CD14-positive monocyte (primary cell): ENCODE measurements at places on chromosomes 4 and X.

- no peak for DNase-seq
These were observed 233.0 kb upstream of the SLC7A11 start for GRCh38 chr4:138475116-138475515.

- no peak for DNase-seq
These were observed 13.2 kb upstream of the HCCS start for GRCh38 chrX:11097933-11098332.

DNA sequence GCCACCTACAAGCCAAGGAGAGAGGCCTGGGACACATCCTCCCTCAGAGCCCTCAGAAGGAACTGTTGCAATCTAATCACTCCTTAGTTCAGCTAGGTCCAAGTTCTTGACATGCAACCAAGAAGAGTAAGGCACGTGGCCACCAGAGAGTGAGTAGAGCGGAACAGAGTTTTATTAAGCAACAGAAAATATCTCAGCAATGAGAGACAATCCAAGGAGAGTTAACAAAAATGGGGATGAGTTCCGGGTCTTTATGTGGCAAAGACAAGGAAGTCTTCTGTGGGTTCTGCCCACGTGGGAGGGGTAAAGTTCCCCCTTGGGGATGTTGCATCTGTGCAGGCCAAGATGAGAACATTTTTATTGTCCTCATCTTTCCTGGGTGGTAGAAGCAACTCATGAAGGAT lies 38.5 kb upstream of the PROM1 start:
- peak; percentile 44 for DNase-seq

GRCh38 chr4:56134266-56134665 lies 185.5 kb downstream of the CEP135 start:
- no peak for DNase-seq

DNA sequence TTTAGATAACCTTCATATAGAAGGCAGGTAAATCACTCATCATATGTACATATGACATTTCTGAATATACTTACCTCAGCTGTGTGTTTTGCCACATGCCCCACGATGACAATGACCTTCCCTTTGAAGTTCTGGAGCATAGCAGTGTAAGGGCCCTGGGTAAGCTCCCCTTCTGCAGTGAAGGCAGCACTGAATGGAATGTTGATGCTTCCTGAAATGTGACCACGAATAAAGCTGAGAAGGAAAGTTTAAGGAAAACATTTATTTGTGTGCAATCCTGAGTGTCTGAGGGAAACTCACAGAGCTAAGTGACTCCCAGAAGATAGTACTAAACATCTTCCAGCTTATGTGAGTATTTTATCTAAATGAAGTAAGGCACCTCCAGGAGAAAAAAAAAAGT lies 200.1 kb downstream of the NPNT start:
- DNase-seq: no peak

DNA sequence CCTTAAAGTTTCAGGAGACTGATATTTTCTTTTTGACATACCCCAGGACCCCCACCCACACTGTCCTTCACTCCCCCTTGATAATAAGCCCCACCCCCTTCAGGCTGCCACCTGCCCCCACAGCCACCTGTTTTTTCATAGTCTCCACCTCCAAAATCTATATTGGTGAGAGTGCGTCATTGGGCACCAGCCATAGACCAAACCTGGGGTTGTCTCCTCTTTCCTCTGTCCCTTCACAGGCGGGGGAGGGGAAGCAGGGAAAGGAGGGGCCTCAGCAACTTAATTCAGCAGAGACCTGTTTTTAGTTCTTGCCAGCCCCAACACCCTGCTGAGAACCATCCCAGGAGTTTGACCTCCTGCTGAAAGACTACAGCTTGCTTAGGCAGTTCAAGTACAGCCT lies 1.1 kb downstream of the ARHGAP36 start:
- no peak for DNase-seq

DNA sequence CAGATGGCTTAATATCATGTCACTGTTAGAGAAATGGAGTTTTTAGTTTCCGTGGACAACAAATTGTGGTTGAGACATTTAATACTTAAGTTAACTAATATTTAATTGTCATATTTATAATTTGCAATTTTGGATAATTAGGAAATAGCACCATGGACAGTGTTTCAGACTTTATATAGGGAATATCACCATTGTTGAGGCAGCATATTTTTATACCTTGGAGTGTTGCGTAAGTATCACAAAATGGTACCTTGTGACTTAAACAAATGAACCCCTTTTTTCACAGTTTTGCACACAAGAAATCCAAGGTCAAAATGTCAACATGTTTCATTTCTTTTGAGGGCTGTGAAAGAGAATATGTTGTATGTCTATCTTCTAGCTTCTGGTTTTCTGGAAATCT lies 539.9 kb downstream of the TECRL start:
- no peak for DNase-seq

GRCh38 chrX:14235004-14235403 lies 205.3 kb upstream of the GEMIN8 start:
- no peak for DNase-seq

- DNase-seq: no peak
These were observed 197.6 kb upstream of the PSAPL1 start for GRCh38 chr4:7632341-7632740.

DNA sequence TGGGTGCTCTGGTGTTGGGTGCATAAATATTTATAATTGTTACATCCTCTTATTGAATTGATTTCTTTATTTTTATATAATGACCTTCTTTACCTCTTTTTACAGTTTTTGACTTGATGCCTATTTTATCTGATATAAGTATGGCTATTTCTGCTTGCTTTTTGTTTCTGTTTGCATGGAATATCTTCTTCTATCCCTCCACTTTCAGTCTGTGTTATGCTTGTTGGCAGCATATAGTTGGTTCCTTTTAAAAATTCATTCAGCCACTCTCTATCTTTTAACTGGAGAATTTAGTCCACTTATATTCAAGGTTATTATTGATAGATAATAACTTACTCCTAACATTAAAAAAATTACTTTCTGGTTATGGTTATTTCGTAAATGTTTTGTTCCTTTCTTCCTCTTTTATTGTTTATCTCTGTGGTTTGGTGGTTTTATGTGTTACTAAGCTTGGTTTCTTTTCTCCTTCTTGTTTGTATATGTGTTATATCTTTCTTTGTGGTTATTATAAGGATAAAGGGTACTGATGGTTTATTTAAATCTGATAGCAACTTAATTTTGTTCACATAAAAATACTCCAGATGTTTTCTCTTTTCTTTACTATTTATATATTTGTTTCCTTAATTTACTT lies 69.5 kb downstream of the IL15 start:
- DNase-seq: peak; percentile 13

GRCh38 chr4:185700048-185700447 lies 111.9 kb downstream of the SORBS2 start:
- no peak for DNase-seq

- no peak for DNase-seq
These were observed 10.1 kb downstream of the DLG3 start for GRCh38 chrX:70454441-70455365.

- no peak for DNase-seq
These were observed 324.1 kb downstream of the TLL1 start for GRCh38 chr4:166197166-166197565.

GRCh38 chrX:150842198-150842685 lies 56.2 kb downstream of the CD99L2 start:
- no peak for DNase-seq

GRCh38 chrX:127025013-127025412 lies 205.5 kb downstream of the PRR32 start:
- no peak for DNase-seq

DNA sequence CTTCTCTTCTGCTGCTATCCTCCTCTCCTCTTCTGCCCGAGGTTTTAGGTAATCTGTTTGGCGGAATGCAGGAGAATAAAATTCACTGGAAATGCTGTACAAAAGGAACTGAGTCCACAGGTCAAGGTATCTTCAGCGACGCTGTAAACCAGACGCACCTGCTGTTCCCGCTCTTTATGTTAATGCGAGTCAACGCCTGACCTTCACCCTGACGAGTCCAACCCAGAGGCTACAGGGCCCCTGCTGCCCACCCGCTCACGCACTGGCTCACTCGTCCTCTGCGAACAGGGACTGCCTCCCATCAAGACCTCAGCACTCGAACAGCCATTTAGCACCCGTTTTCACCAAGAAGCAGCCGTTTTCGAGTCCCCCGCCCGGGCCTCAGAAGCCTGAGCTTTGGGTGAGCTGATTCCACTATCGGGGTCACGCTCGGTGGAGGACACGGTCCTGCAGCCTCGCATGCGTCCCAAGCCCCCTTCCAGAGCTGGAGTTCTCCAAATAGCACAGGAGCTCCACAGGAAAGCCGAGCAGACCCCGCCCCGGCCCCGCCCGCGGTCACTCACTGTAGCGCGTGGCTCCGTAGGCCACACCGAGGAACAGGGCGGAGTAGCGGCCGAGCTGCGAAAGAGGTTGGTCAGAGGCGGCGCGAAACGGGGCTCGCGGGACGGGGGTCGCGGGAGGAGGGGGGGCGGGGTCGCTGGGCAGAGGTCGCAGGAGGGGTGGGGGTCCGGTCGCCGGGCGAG lies 556 bp downstream of the ATP5ME start:
- no peak for DNase-seq

DNA sequence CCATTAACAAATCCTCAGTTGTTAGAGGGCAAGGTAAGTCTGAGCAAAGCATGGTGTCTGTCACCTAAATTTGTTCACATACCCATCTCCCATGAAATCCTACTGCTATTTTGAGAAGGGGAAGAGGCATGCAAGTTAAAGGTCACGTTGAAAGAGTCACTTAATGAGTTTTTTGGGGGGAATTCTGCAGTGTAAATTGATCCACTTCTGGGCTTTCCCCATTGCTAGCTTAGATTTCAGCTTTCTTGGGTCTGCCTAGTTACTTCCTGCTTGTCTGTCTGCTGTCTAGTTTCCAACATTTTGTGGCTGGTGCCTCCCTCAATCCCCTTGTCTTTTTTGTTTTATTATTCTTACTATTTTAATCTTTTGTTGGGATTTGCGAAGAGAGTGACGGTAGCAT lies 32.0 kb downstream of the CEP135 start:
- no peak for DNase-seq

GRCh38 chr4:96675416-96675815 lies 835.5 kb downstream of the PDHA2 start:
- no peak for DNase-seq

DNA sequence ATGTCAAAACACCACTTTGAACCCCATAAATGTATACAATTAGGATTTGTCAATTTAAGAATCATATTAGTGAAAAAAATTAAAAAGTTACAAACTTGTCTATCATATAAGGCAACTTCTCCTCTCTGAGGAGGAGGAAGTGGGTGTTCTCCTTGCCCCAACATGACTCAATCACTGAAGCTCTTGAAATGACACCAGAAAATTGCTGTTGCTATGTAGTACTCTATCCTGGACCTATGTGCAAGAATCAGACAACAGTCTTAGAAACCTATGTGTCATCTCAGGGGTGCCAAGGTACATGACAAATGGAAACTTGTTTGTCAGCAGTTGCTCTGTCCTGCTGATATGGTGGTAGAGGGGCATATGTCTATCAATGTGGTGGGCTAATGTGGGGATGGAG lies 47.7 kb downstream of the HMGB3 start:
- peak; percentile 64 for DNase-seq

- no peak for DNase-seq
These were observed 193.2 kb downstream of the RASL11B start for GRCh38 chr4:53055274-53055673.

- no peak for DNase-seq
These were observed 87.4 kb downstream of the PDGFC start for GRCh38 chr4:156884183-156884582.

GRCh38 chrX:134255555-134255954 lies 18.6 kb downstream of the CCDC160 start:
- DNase-seq: no peak

DNA sequence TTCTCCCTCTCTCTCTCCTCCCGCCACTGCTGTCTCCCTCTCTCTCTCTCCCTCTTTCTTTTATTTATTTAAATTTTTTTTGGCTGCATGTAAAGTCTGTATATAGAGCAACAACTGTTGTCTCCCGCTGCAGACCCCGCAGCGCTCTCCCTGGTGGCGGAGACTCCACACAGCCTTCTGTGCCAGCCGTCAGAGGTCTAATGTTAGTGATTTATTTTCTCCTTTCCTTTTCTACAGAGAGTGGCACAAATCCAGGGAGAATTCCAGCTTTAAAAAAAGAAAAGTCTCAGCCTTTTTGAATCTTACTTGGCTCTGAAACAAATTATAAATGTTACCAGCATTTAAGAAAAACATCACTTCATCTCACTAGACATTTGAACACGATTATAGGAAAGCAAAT lies 106.2 kb downstream of the FAM9B start:
- DNase-seq: no peak

DNA sequence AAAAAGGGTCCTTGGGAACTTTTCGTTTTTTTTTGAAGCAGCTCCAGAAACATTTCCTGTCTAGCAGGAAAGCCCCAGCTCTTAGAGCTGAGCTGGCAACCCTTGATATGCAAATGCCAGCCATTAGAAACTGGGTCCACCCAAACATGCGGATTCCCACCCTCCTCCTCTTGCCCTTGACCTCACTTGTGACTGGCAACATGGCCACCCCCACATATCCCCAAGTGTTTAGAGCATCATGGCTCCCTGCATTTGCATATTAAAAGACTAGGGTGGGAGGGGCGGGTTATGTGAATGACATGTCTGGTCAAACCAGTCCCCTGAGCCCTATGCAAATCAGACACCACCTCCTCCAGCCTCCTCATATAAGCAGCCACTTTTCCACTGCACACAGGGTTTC lies 671.1 kb downstream of the FAT4 start:
- DNase-seq: no peak

DNA sequence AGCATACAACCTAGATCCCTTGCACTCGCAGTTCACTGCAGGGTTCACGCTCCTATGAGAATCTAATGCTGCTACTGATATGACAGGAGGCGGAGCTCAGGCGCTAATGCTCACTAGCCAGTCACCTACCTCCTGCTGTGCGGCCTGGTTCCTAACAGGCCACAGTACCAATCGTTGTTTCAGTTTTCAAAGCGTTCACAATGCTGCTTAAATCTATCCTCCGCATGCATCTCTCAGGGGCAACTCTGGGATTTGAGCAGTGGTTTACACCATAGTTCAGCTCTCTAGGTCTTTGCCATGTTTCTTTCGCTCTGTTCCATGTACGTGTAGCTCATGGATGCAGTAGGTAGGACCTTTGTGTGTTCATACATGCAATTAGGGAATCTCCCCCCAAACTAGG lies 47.2 kb downstream of the CLOCK start:
- no peak for DNase-seq

DNA sequence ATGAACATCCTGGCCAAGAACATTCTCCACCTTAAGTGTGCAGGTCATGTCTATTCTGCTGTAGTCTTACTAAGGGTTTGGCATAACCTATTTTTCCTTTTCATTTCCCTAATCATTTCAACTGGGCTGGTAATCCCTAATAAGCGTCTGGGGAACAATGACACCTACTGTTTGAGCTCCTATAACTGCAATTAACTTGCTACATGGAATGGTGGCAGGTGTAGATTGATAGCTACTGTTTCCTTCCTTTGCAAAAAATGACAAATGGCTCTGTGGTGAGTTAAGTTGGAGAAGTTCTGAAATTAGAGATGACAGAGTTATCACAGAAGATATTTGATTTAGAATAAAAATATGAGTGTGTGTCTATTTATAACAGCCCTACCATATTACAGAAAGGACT lies 104.5 kb upstream of the NAP1L5 start:
- DNase-seq: no peak

DNA sequence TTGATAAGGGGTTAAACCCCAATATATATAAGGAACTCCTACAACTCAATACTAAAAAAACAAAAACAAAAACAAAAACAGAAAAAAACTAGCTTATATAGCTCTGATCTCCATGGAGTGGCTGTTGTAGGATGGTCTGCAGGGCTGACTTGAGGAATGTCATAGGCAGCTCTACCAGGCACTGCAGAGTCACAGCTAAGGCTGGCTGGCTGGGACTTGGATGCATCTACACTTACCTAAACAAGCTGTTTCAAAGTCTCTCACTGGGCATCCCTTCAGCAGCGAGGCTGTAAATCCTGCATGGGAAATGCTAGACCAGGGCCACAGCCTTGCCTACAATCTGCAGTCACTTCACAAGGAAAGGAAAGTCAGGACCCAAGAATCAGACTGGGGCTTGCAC lies 61.3 kb downstream of the HOPX start:
- DNase-seq: no peak
